Stimulated activated CD4-positive, alpha-beta T cell treated with anti-CD3 and anti-CD28 coated beads, Interleukin-2, amount 100 ng/mL, for 48 hours (primary cell): ENCODE measurements at places on chromosomes 7 and 10.

- no peak for DNase-seq
Observed at GRCh38 chr7:6654842-6655610, 17.9 kb downstream of the ZNF316 start.

- DNase-seq, result no peak
Observed at GRCh38 chr7:74175340-74175739, 1.2 kb downstream of the EIF4H start.

- no peak for DNase-seq
Observed at GRCh38 chr10:114714281-114714741, 56.2 kb upstream of the ABLIM1 start.

- DNase-seq, result no peak
Observed at GRCh38 chr7:50697748-50698147, 84.9 kb downstream of the GRB10 start.

GRCh38 chr7:8637322-8637721, 203.9 kb downstream of the NXPH1 start:
- no peak for DNase-seq
